Neural crest cell (in vitro differentiated cells): ENCODE measurements at places on chromosomes 2 and 18.

DNA sequence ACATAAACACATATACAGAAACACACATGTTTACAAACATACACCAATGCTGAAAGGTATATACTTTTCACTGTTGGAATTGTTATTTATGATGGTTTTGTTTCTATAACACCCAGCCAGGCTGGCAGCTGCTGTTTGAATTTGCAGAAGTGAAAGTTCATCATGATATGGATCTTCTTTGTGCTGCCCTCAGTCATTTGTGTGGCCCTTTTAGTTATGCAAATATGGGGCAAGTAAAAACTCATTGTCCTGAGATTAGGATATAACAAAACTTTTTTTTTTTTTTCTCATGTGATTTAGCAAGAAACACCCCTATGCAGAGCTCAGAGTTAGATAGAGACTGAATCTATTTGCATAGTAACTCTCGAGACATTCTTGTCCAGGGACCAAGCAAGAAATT lies 714.1 kb downstream of the KCNJ3 start:
- no peak for DNase-seq

- DNase-seq: no peak
Measured at GRCh38 chr2:42319265-42319664, 41.8 kb downstream of the COX7A2L start.

DNA sequence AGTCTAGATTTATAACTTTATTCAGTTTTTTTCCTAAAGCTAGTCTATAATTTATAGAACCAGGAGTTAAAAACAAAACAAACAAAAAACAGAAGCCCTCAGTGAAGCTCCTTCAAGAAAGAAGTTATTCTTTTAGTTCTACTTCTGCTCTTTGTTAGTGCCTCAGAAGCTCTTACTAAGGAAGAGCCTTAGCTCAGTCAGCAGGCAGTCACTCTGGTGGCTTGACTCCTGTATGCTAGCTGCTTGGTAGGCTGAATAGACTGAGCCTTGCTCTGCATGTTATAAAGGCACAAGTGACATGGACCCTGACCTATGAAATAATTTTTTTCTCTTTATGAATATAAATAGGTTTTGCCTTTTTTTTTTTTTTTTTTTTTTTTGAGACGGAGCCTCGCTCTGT lies 24.8 kb downstream of the NCOA1 start:
- no peak for DNase-seq

- no peak for DNase-seq
Measured at GRCh38 chr2:19484736-19485135, 126.3 kb upstream of the OSR1 start.

DNA sequence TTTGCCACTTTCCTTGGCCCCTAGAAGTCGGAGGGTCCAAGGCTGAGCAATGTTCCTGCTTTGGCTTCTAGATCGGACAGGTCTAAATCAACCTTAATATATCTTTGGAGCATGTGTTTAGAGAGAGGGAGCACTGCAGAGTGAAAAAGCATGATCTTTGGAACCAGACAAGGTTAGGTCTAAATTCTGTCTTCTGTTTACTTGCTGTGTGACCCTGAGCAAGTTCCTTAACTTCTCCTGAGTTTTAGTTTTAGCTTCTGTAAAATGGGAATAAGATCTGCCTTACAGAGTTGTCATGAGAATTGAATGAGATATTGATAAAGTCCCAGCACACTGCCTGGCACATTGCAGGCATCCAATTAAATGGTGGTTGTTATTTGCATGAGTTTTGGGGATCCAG lies 13.9 kb downstream of the TMEM17 start:
- DNase-seq: no peak

GRCh38 chr2:16162491-16163040 lies 222.2 kb downstream of the MYCN start:
- DNase-seq: no peak

GRCh38 chr18:21314724-21315123 lies 72.7 kb downstream of the GREB1L start:
- no peak for DNase-seq

DNA sequence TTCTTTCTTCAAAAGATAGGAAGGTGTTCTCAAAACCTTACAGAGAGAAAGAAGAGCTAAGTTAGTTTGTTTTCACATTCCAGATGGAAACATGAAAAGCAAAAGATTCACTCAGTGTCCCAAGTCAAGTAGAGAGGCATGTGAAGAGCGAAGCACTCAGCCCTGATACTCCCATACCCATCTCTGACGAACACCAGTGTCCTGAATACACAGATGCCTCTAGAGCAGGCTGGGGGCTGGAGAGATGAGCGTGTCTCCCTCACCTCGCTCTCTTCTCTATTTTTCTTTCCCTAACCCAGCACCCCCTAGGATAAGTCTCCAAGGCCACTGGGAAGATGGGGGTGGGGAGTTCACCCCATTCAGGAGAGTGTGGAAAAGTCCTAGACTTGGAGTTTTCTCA lies 227.8 kb downstream of the TMEM163 start:
- no peak for DNase-seq

DNA sequence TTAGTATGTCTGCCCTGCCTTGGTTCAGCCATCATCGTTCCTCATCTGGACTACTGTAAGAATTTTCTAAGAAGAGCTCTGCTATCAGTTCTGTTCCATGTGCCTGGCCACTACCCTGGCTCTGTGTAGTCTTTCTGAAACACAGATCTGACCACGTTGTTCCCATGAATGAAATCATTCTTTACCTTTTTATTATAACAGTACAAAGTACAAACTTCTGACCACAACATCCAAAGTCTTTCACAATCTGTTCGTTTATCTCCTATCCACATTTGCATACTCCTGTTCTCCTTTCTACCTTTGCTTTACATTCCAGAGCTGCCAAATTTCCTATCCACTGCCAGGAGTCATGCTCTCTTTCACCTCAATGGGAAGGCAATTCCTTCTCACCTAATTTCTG lies 284.6 kb upstream of the LRP1B start:
- DNase-seq: no peak

DNA sequence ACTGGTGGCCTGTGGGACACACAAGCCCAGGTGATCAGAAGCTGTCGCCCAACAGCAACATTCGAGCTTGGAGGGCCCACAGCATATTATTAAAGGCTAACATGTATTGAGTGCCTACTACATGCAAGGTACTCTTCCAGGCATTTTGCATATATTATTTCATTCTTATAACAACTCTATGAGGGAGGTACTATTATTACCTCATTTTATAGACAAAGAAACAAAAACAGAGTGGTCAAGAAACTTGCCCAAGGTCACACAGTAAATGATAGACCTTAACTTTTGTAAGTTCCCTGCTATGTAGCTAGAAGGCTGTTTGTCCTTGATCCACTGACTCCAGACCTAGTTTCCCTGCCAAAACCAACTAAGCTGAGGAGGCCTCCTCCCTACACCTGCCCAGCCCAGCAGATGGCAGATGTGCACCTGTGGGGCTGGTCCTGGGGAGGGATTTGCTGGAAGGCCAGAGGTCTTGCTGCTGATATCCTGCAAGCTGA lies 35.7 kb downstream of the KANSL3 start:
- DNase-seq: no peak

DNA sequence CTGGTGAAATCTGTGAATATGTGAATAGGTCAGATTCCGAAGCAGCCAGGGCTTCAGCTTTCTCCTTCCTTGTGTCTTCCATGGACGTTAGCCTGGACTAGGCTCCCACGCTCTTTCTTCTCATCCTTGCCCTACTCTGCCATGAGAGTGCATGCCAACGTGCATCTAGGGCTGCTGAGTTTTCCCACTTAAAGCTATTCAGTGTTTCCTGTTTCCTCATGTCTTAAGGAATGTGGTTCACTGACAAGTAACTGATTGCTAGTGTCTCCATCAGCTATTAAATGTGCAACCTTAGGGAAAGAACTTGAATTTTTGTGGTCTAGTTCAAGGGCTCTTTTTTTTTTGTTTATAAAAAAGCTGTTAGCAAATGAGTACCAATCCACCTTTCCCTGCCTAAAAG lies 642.3 kb upstream of the LINC00305 start:
- DNase-seq: no peak

- no peak for DNase-seq
Measured at GRCh38 chr18:10923141-10923540, 226.2 kb downstream of the PIEZO2 start.

- no peak for DNase-seq
Measured at GRCh38 chr2:39128919-39129391, 8.1 kb upstream of the SOS1 start.

DNA sequence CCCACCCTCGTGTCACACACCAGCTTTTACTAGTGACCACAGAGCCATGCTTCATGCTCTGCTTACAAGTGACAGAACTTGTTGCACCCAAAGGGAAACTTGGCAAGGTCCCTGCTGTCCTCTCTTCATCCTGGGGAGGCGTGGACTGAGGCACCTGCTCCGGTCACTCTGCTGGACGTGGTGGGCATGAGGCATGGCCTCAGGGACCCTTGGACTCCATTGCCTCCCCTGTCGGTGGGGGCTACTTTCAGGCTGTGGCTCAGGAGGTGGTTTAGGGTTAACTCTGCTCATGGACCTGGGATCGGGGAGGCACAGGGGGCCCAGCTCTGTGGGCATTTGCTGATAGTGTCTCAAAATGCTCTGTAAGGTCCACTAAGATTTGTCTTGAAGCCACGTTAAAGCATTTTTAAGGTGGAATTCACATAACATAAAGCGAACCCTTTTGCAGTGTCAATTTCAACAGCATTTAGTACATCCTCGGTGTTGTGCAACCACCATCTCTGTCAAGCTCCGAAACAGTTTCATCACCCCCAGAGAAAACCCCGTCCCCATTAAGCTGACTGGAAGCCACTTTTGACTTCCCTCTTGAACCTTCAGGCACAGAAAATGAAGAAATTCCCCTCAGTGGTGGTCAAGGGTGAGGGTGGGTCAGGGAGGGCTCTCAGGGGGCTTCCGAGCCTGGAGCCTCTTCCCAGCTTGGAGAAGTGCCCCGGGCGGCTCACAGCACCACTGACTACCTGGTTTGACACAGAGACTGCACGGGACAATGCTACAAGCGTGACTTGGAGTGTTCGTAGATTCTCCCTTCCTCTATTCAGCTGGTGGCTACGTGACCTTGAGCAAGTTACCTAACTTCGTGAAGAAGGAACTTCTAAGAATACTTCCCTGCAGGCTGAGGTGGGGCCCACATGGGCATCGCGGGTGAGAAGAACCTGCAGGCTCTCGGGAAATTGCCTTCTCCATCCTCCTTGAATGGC lies 100.0 kb upstream of the HDAC4 start:
- no peak for DNase-seq

- DNase-seq: no peak
Measured at GRCh38 chr2:64625299-64626145, 28.2 kb downstream of the SERTAD2 start.

DNA sequence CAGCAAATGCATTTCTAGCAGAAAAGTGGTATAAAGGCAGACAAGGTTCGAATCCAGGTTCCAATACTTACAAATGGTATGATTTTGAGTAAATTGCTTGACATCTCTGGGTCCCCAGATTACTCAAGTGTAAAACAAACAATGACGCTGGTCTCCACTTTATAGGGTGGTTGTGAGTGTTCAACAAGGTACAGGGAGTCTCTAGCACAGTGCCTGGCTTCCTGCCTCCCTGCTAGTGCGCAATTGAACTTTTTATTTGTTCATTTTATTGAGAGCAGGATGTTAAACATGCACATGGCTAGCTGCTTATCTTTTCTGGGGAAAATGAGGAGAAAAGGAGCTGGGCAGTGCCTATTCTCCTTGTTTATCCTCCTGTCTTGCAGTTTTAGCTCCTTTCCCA lies 74.9 kb upstream of the MYL1 start:
- DNase-seq: no peak
